ENCODE measurements at places on chromosomes 7 and 10.

DNA sequence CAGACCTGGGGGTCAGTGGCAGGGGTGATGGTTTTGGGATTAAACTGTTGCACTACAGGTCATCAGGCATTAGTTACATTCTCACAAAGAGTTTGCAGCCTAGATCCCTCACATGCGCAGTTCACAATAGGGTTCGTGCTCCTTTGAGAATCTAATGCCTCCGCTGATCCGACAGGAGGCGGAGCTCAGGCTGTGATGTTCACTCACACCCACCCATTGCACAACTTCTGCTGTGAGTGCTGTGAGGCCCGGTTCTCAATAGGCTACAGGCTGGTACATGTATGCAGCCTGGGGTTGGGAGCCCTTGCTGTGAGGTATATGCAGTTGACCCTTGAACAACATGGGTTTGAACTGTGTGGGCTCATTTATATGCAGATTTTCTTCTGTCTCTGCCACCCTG, 416.4 kb downstream of the GFRA1 start:
- ATAC-seq = peak; percentile 59

- peak; percentile 71 for ATAC-seq
Measured at GRCh38 chr10:97999066-97999922, 31.1 kb downstream of the CRTAC1 start.

DNA sequence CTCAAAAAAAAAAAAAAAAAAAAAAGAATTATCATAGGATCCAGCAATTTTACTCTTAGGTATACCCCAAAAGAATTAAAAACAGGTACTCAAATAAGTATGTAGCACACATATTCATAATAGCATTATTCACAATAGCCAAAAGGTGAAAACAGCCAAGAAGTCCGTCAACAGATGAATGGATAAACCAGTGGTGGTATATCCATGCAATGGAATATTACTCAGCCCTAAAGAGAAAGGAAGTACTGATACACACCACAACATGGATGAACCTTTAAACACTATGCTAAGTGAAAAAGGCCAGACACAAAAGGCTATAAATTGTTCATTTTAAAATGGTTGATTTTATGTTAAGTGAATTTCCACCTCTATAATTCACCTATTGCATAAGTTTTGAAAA, 804.8 kb upstream of the AUTS2 start:
- ATAC-seq = no peak

GRCh38 chr7:20404320-20404719, 73.6 kb downstream of the ITGB8 start:
- no peak for ATAC-seq

- peak; percentile 11 for ATAC-seq
Measured at GRCh38 chr10:46235705-46236545, 50.9 kb upstream of the ANTXRL start.

- ATAC-seq = peak; percentile 69
Measured at GRCh38 chr7:112743811-112744210, 46.4 kb downstream of the TMEM168 start.

- ATAC-seq = no peak
Measured at GRCh38 chr10:44396671-44397191, 11.8 kb upstream of the CXCL12 start.

GRCh38 chr7:100598425-100598824, 3.7 kb upstream of the PCOLCE start:
- no peak for ATAC-seq

DNA sequence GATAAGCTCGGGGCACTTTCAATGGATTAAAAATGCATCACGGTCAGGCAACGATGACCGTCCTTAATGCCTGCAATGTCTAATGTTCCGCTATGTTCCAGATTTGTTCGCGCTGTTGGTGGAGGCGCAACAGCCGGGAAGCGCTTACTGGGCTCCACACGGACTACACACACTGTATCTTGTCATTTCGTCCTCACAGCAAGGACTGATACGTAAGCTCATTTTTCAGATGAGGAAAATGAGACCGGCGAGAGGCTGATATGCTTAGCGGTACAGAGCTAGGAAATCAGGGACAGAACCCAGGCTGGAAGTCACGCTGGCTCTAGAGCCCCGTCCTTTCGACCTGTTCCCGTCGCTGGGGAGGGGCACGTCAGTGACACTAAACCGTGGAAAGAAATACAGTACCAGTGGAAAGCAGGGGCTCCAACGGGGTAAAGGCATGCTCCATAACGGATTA, 670 bp downstream of the TPK1 start:
- peak; percentile 26 for ATAC-seq

GRCh38 chr7:12716722-12717121, 29.3 kb downstream of the ARL4A start:
- ATAC-seq = no peak

- ATAC-seq = no peak
Measured at GRCh38 chr10:111432588-111432987, 355.8 kb downstream of the ADRA2A start.

GRCh38 chr10:74596713-74597112, 229.7 kb upstream of the KAT6B start:
- no peak for ATAC-seq

DNA sequence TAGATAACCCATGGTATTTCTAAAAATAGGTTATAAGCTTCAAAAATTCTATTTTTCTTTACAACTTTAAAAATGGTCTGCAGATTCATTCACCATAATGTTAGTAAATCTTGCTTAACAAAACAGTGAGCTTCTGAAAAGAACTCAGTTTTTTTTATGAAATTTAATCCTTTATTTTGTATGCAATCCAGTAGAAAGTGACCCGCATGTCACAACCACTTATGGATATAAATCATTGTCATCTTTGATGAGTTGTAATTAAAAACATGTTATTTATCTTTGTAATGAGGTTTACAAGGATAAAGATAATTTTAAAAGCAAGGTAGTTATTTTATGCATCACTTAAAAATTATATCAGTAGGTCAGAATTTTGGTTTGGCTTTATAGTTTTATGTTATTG, 173.5 kb upstream of the SEMA3A start:
- ATAC-seq = no peak

DNA sequence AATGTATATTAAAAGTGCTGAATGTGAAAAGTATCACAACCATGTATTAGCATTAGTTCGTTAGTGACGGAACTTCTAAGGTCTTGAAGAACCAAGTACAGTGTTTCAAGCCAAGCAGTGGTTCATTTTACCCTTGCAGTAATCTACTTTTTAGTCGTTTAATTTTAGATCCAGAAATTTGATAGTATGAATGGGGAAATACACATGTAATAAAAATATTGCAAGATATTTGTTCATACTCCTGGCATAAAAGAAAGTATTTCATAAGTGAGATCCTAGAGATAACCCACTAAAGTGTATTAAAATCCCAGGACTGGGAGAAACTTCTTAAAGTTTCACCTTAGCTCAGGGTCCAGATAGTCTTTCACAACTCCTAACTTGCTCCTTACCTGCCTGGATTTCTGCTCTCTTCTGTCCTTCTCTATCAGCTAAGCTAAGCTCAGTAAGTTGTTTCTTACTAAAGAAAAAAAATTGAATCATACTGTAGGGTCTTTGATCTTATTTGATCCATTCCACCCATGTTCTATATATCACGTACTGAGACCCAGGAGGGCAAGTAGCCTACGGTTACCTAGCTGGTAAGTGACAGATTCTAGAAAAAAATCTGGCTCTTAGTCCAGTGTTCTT, 1.5 kb downstream of the BCAP29 start:
- ATAC-seq = no peak

DNA sequence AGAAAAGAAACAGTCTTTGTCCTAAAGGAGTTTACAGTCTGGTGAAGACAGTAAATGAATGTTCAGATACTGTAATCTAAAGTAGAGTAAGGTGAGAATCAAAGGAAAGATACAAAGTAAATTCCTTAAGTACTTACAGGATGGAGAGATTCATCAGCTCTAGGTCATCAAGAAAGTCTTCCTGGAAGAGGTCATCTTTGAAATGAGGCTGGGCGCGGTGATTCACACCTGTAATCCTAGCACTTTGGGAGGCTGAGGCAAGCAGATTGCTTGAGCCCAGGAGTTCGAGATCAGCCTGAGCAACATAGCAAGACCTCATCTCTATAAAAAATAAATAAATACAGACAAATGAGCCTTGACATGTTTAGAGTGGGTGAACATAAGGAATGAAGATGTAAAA, 18.3 kb downstream of the FHIP2A start:
- ATAC-seq = no peak

DNA sequence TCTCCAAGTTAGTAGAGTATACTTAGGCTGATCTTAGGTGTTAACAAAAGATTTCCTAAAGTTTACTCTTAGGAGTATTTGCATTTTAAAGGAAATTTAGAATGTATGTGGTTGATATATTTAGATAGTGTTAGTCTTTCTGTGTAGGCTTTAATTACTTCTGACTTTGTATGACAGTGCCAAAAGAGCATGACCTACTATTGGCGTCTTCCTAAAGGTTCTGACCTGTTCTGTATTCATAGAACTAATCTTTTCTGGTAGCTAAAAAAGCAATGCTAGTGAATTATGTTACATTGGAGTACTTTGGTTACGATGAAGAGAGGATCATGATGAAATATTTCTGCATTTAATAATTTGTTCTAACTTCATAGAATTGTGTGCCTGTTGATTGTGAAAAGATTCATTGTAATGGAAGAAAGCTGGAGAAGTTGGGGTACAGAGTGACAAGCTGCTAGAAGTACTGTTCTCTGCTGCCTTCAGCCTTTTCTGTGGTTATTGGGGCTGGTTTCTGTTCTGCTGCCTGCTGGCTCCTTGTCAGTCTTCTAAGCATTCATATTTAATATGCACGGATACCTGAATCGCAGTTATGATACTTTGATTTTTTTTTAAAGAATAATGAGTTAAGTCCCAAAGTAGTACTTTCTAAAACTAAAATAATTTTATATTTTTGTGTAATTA, 13.2 kb downstream of the WAC start:
- no peak for ATAC-seq

DNA sequence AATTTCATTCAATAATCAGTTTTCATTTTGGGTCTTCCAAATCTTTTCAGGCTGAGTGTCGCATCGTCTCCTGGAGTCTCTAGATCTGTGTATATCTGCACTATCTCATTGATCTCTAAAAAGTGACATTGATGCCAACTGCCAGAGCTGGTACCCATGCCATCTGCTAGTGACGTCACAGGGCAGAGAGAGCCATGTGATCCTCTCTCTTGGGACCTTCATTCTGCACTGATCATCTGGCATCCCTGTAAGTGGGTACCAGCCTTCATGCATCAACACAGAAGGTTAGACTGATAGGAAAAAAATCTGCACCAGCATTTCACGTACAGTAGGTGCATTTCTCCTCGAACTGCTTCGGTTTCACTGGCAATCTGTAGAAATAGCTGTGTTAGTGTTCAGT, at the start of gene NEUROD6:
TSS of gene NEUROD6 (minus strand) at position 124 of the 400 bp plus-strand sequence. CDS start 1,458 bp downstream, outside the sequence.
- ATAC-seq = no peak

DNA sequence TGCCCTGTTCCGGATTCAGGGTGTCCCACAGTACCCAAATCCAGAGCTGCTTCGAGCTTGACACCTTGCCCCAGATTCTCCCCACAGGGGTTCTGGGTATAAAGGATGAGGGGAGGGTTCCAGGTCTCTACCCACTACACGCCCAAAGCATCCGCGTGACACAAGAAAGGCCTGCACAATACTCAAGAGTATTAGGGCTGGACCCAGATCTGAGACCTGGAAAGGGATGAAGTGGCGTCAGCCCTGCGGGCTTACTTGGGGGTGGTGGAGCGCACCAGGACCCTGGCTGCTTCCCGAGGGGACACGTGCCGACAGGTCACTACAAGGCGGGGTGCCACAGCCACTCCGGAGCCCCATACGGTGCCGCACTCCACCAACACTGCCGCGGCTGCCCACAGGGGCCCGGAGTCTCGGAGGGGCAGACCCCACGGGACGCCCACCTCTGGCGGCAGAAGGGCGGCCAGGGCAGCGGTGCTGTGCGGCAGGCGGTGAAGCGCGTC, 1.3 kb downstream of the TYSND1 start:
- peak; percentile 9 for ATAC-seq

GRCh38 chr7:30585675-30586074, 9.0 kb upstream of the GARS1 start:
- ATAC-seq = no peak

DNA sequence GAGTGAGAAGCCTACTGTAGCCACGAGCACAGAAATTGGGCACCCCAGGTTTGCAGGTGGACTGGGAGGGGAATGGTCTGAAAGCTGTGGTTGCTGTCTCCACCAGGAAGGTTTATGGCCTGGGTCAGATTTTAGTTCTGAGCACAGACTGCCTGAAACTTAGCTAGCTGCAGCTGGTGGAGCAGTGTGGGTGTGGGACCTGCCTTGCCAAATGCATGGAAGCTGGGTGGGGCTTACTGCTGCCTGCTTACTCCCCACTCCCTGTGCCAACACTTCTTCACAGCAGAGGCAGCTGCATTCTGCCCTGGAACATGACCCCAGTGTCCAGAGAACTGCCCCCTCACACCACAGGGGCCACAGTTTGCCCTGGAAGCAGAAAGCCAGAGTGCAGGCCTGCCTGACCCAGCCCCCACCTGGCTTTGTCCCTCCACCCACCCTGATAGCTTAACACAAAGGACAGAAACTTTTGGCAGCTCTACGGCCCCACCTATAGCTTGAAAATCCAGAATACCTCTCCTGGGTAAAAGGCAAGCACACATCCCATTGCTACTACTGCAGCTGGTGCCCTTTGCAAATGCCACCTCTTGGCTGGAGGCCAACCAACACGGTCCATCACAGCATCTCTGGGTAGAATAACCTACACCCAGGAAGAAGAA, 281.6 kb downstream of the AGMO start:
- ATAC-seq = no peak

DNA sequence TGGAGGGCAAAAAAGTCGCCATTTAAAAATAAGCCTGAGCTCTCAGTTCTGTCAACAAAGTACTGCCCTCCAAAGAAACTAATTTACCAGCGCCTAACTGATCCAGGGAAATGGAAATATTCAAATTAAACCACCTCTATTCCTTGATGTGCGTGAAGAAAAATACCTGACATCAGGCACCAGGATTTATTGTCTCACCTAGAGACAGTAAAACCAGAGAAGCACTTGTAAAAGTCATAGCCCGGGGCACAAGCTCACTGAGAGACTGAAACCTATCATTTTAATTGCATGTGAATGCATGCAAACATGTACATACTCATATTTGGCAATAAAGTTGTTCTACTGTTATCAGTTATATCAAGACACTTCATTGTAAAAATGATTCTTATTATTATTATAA, 147.3 kb upstream of the VSTM2A start:
- no peak for ATAC-seq

- ATAC-seq = no peak
Measured at GRCh38 chr7:25970356-25970755, 181.6 kb upstream of the NFE2L3 start.

GRCh38 chr7:148456351-148456750, 134.2 kb upstream of the C7orf33 start:
- ATAC-seq = no peak

DNA sequence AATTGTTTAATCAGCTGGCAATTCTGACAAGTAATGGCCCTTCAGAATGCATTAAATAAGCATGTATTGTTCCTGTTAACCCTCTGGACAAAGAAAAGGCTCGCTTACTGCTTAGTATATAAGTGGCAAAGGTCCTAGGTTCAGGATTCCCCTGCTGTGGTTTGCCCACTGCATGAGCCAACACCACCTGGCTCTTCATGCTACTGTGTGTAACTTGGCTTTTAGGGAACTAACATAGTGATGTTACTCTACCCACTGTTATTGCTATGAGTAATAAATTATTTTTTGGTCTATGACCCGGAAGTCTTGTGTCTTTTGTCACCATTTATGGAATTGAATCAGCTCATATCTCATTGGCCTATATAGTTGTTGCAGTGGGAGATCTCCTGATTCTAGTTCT, 791.7 kb upstream of the PHF14 start:
- no peak for ATAC-seq
